ENCODE measurements at places on chromosomes 2 and 18.
A peak's percentile ranks its signal among the peaks of the same experiment; 100 is the strongest.

- no peak for DNase-seq
These were observed 536.9 kb downstream of the TMX3 start for GRCh38 chr18:68177807-68178702.

DNA sequence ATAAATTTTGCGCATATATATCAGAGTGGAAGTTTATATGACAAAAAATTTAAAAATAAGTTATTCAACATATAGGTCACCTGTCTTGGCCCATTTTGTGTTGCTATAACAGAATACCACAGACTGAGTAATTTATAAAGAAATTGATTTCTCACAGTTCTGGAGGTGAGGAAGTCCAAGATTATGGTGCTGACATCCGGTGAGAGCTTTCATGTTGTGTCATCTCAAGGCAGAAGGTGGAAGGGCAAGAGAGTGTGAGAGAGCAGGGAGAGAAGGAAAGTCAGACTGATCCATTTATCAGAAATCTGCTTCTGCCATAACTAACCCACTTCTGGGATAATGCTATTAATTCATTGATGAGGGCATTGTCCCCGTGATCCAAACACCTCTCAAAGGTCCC, 9.0 kb upstream of the FEZ2 start:
- no peak for DNase-seq

DNA sequence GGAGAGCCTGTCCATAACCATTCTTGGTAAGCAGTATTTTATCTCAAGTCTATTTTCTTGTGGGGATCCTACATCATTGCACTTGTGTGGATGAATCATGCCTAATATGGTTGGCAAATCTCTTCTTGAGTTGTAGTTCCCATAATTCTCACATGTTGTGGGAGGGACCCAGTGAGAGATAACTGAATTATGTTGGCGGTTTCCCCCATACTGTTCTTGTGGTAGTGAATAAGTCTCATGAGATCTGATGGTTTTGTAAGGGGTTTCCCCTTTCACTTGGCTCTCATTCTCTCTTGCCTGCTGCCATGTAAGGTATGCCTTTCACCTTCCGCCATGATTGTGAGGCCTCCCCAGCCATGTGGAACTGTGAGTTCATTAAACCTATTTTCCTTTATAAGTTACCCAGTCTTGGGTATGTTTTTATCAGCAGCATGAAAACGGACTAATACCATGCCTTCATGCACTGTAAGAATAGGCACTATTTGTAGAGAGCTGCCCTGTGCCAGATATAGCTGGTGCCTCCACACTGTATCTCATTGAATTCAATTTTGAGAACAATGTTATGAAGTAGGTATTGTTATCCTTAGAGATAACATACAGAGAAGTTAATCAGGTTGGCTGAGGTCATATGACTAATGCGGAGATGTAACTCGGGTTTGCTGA, 148.3 kb downstream of the PLCL1 start:
- DNase-seq, result peak; percentile 3

- no peak for DNase-seq
These were observed 31.0 kb downstream of the EDAR start for GRCh38 chr2:108958002-108958401.

DNA sequence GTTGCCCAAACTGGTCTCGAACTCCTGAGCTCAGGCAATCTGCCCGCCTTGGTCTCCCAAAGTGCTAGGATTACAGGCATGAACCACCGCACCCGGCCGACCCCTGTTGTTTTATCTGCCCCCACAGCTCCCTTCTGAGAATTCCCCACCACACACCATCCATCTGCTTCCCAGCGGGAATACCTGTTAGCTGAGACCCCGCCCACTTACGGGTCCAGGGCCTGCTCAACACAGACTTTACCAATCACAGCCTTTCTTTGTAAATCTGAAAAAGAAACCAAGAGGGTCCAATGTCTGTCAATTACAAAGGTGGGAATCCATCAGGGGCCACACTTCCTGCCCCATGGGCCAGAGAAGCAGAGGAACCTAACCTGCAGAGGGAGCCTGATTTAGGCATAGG, 14.2 kb upstream of the CABLES1 start:
- DNase-seq, result no peak

GRCh38 chr2:2653231-2653630, 322.2 kb upstream of the MYT1L start:
- no peak for DNase-seq

DNA sequence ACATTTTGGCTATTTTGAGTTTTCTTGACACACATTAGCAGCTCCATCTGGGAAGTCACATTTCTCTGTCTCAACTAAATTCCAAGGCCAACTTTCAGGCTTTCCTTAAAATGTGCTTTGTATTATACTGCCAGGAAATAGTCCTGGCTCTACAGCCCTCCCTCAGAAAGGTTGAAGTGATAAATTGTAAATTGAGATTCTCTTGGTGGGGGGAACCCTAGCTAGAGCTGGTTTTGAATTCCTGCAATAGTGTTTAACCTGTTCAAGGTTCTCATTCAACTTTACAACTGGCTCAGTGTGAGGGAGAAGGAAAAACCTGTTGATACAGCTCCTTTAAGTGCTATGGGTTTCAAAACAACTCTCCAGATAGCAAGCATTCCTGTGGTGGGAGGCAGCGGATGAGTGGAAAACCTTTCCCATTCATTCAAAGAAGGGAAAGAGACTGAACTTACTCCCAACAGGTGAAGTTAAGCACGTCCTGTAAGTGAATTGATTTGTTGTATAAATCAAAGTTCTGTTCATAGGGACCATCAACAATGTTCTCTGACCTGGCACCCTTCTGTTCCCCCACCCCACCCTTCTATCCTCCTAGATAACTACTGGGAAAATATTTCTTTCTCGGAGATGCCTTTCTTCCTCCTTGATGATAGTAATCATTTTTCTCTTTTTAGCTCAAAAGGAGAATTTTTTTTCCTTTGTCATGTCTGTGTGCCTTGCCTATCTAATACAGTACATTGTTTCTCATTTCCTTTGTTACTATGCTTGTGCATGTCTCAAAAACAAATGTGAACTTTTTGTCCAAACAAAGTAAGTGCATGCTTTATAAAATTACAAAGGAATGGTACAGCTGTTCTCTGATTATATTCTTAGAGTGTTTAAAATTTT, 44.2 kb upstream of the SLC39A10 start:
- no peak for DNase-seq

DNA sequence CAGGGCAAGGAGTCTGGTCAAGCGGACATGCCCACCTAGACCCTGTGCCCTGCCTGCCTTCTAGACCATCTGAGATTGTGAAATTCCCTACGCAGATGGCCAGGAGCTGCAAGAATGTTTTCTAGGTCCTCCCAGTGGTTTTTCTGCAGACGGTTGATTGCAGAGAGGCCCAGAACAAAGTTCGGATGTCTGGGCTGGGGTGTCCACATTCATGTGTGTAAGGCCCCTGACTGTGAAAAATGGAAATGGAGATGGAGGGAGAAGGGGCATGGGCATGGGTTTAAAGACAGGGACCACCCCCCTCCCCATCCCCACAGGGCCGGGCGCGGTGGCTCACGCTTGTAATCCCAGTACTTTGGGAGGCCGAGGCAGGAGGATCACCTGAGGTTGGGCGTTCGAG, 11.8 kb downstream of the ARHGAP25 start:
- DNase-seq, result no peak

GRCh38 chr2:170973492-170974303, 44.6 kb downstream of the GORASP2 start:
- peak; percentile 92 for DNase-seq

DNA sequence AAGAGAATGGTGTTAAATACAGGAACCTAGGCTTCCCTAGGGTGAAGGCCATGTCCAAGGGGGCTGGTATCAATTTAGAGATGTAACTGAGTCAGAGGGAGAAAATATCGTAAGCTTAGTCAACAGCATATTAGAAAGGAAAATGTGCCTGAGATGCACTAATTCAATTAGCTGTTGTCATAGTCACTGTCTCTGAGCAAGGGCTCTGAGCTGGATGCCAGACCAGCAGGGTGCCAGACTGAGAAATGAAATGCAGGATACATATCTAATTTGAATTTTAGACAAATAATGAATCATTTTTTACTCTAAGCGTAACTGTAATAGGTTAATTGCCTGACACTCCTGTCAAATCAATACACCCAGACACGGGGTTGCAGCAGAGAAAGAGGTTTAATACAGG, 11.4 kb upstream of the SLC35F6 start:
- DNase-seq, result no peak

DNA sequence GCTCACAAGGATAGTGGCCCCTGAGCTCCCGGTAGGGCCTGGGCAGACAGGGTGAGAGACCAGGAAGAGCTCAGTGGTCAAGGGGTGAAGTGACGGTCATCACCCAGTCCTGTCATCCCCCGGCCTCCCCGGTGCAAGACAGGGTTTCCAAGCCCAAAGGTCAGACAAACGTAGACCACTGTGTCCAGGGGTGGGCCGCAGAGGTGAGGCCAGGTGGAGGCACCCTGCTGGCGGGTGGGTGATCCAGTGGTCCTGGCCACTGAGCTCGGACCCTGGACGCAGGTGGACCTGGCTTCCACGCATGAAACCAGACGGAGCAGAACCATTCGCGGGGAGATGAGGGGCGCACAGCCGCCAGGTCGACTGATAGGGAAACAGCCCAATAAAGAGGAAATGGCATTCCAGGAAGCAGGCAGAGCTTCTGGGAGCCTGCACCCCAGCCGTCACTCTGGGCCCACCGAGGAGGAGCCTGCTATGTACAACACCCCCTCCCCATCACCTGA, 14.4 kb upstream of the SNED1 start:
- DNase-seq, result no peak

DNA sequence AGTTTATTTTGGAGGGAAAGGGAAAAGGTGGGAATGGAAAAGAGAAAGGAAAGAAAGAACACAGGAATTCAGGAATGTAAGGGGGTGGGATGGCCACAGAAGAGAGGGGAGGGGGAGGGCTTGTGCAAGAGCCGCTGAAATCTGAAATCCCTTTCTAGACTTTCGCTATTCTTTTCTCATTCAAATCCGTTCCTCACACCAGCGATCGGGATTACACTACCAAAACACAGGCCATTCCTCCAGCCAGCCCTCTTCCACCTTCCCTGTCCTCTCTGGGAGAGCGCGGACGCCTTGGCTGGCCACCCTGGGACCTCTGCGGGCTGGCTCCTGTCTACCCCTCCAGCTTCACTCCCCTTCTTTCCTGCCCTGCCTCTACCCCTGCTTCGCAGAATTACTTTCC, 102.3 kb downstream of the CDCA7 start:
- no peak for DNase-seq

GRCh38 chr2:18721038-18721922, 131.9 kb upstream of the NT5C1B start:
- DNase-seq, result no peak

GRCh38 chr2:96143848-96144480, 1.3 kb downstream of the DUSP2 start:
- peak; percentile 48 for DNase-seq

GRCh38 chr2:230657462-230657861, 55.2 kb upstream of the CAB39 start:
- DNase-seq, result no peak

Measured in stimulated activated CD4-positive, alpha-beta T cell treated with anti-CD3 and anti-CD28 coated beads, Interleukin-4, amount 100 ng/mL, for 1 hour (primary cell).